ENCODE measurements at places on chromosomes 7 and 10.

GRCh38 chr10:34696423-34696822, 118.7 kb downstream of the PARD3 start:
- peaks cover 7% of the 10 kb centered on the region for H3K4me1 ChIP-seq
- H3K27ac ChIP-seq, result no peak overlapping the region
- no peak overlapping the region for H3K4me3 ChIP-seq
- H3K27me3 ChIP-seq, result peaks cover 6% of the 10 kb centered on the region
- peaks cover 2% of the 10 kb centered on the region for H3K36me3 ChIP-seq
- no peak for DNase-seq

DNA sequence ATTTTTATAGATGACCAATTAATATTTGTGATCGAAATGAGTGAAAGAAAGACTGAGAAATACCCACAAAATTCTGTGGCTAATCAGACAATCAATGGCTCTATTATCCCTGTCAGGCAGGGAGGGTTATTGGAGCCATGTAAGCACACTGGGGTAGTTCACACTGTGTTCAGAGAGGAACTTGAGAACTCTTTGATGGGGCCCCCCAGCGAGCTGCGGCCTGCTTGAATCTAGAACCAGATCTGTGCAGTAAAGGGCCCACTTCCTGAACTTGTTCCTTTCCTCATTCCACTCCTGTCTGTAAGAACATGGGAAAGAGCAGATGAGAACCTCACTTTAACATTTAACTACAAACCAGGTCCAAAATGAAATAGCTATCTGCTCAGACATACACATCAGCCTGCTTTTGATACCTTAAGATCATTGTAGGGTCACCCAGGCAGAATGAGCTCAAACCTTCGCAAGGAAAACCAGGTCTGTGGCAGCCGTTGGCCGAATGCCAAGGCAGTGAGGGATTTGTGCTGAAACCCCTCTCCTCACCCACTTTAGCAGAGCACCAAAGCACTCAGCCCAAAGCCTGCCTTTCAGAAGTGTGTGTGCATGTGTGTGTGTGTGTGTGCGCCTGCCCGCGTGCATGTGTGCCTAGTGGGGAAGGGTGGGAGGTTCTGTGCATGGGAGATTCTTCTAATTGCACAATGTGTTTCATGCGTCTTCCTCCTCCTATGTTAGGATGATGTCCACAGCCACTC, 365.6 kb upstream of the MGMT start:
- no peaks in the 10 kb centered on the region for H3K36me3 ChIP-seq
- H3K4me1 ChIP-seq, result no peaks in the 10 kb centered on the region
- no peak overlapping the region for H3K27ac ChIP-seq
- no peak for DNase-seq
- no peaks in the 10 kb centered on the region for H3K27me3 ChIP-seq
- H3K4me3 ChIP-seq, result no peak overlapping the region

- H3K27ac ChIP-seq, result no peak overlapping the region
- no peak for DNase-seq
- H3K4me1 ChIP-seq, result no peaks in the 10 kb centered on the region
- no peaks in the 10 kb centered on the region for H3K36me3 ChIP-seq
- H3K27me3 ChIP-seq, result no peaks in the 10 kb centered on the region
Measured at GRCh38 chr7:109844362-109844761, 1246.6 kb upstream of the LRRN3 start.

GRCh38 chr7:127035203-127035849, 217.4 kb downstream of the GRM8 start:
- peaks cover 17% of the 10 kb centered on the region for H3K27me3 ChIP-seq
- no peak overlapping the region for H3K27ac ChIP-seq
- H3K4me1 ChIP-seq, result no peaks in the 10 kb centered on the region
- H3K36me3 ChIP-seq, result no peaks in the 10 kb centered on the region
- no peak for DNase-seq

GRCh38 chr10:88672041-88672440, 7.8 kb downstream of the LIPF start:
- H3K27ac ChIP-seq, result no peak overlapping the region
- peaks cover 9% of the 10 kb centered on the region for H3K4me1 ChIP-seq
- H3K27me3 ChIP-seq, result peaks cover 7% of the 10 kb centered on the region
- no peak for DNase-seq

DNA sequence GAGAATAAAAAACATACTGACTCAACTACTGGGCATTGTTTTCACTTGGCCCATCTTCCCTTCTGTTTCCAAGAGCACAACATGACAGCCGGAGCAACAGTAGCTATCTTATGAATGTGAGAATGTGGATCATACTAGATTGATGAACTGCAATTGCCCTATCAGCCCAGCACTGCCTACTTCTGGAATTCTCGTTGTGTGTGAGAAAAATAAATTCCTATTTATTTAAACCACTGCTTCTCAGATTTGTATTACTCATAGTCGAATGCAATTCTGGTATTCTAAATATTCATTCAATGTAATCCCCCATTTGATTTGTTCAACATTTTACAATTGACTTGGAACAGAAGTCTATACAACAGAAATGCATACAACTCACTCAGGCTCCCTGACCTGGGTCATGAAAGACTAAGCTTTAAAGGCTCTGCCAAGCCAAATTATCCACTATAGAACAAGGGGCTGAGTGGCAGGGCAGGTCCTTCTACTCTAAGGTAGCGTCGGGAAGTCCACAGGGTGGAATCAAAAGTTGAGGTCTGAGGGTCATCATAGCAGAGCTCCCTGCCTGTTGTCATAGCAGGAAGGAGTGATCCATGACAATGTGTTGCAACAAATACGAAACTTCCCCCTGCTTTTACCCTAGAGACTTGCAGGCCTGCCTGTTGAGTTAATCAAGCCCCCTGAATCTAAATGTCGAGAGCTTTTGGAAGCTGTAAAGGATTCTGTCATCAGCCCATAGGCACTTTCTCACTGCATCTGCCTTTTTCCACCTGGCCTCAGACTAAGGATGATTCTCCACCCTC, 12.4 kb upstream of the JAZF1 start:
- no peak overlapping the region for H3K27ac ChIP-seq
- peaks cover 60% of the 10 kb centered on the region for H3K27me3 ChIP-seq
- DNase-seq, result no peak
- peaks cover 2% of the 10 kb centered on the region for H3K36me3 ChIP-seq

DNA sequence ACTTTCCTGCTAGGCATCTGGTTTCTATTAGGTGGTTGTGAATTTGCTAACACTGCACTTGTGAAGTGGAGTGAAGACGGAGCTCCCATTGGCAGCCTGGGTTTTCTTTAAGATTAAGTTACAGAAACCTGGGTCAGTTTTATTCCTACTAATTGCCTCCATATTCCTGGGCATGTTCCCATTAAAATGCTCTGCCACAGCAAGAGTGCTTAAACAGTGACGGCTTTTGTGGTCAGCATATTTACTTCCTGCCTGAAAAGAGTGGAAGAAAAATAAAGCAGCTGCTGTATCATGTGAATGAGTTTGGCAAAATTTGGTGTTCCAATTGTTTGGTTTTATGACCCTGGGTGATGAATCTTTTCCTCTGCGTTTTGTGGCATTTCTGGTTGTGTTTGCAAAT, 96.9 kb upstream of the PLXDC2 start:
- no peak overlapping the region for H3K4me3 ChIP-seq
- no peak for DNase-seq
- H3K27me3 ChIP-seq, result no peaks in the 10 kb centered on the region
- H3K27ac ChIP-seq, result no peak overlapping the region

GRCh38 chr10:97097084-97097433, 88.7 kb downstream of the SLIT1 start:
- H3K4me1 ChIP-seq, result peaks cover 3% of the 10 kb centered on the region
- no peak for DNase-seq
- no peak overlapping the region for H3K27ac ChIP-seq
- H3K27me3 ChIP-seq, result peaks cover 52% of the 10 kb centered on the region

DNA sequence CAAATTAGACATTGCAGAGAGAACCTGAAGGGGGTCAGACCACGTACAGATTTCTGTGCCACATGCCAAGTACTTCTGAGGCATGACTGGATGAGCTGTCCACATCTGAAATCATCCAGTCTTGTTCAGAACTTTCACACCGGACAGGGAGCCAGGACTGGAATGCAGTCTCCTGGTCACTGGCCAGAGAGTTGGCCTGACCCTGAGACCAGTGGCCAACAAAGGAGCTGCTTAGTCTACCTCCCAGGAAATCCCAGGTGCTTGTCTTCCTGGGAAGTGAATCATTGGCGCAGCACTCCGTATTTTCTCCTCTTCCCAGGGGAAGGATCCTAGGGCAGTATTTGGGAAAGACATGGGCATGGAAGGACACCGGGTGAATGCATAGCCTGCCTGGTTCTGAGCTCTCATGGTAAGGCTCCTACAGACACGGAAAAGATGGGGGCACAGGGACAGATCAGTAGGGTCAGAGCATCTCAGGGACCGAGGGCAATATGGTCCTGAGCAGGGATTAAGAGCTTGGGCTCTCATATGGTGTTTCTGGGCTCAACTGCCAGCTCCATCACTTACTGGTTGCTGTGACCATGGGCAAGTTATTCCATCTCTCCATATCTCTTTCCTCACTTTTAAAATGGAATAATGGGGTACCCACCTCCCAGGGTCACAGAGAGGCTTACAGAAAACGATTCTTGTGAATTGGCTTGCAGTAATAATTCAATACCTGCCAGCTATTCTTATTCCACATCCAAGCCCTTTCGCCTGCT, 1.3 kb upstream of the SCD start:
- peak overlapping the region; percentile 90 for H3K4me3 ChIP-seq
- no peak for DNase-seq
- H3K36me3 ChIP-seq, result no peaks in the 10 kb centered on the region
- no peak overlapping the region for H3K27ac ChIP-seq
- peaks cover 14% of the 10 kb centered on the region for H3K27me3 ChIP-seq
- H3K4me1 ChIP-seq, result peaks cover 16% of the 10 kb centered on the region

GRCh38 chr7:70571961-70572360, 560.0 kb upstream of the GALNT17 start:
- H3K27me3 ChIP-seq, result no peaks in the 10 kb centered on the region
- H3K36me3 ChIP-seq, result no peaks in the 10 kb centered on the region
- H3K27ac ChIP-seq, result no peak overlapping the region
- no peaks in the 10 kb centered on the region for H3K4me1 ChIP-seq
- no peak for DNase-seq

DNA sequence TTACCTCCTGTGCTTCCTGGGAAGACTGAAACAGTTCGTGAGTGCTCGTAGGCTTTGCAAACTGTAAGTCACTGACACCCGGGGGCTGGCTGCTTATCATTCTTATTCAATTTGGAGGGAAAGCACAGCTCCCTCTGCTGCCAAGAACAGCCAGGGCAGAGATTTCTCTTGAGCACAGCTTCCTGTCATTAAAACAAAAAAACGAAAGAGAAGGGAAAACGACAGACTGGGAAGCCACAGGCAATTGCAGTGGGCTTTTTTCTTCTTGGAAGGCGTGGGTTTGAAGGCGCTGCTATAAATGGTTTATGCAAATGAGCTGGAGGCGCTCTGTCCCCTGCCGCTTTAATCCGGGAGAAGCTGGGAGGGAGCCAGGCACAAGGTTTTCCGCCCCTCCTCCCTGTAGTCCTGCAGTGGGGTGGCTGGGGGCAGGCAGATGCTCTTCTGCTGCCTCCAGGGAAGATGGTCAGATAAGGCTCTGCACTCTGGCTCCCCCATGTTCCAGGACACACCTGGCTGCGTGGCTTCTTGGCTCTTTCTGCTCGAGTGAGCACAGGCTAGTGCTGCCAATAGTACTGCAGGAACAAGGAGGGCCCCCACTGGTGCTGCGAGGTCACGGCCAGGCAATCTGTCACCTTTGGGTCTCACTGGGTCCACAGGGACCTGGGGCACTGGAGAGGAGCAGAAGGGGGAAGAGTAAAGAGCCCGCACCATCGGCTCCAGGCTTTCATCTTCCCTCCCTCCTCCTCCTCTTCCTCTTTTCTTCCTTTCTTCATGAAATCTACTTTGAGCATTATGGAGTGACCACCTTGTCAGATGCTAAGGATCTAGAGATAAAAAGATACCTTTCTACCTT, 49.5 kb downstream of the NEURL1 start:
- H3K36me3 ChIP-seq, result peaks cover 5% of the 10 kb centered on the region
- H3K27ac ChIP-seq, result peak overlapping the region; percentile 51
- H3K4me3 ChIP-seq, result peak overlapping the region; percentile 87
- no peak for DNase-seq
- H3K4me1 ChIP-seq, result peaks cover 7% of the 10 kb centered on the region

DNA sequence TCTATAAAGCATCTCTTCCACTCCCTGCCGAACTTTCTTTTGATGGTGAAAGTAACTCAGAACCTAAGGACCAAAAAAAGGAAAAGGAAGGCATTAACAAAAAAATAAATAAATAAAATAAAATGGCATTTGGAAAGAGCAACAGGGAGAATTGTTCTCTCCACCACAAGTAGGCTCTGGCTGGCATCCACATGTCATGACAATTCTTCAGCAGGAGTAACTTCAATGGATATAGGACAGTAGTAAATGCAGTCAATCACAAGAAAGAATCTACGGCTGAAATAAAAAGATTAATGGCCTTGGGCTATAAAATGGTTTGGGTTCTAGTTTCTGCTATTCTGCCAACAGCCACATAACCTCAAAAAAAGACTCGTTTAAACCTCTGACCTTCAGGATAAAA, 23.9 kb downstream of the NCAPG2 start:
- no peaks in the 10 kb centered on the region for H3K27me3 ChIP-seq
- H3K36me3 ChIP-seq, result peaks cover 6% of the 10 kb centered on the region
- no peak overlapping the region for H3K27ac ChIP-seq

GRCh38 chr10:84798312-84798711, 469.9 kb downstream of the CCSER2 start:
- H3K27me3 ChIP-seq, result peaks cover 33% of the 10 kb centered on the region
- no peak overlapping the region for H3K27ac ChIP-seq
- no peaks in the 10 kb centered on the region for H3K4me1 ChIP-seq
- peaks cover 2% of the 10 kb centered on the region for H3K36me3 ChIP-seq

- peaks cover 18% of the 10 kb centered on the region for H3K27me3 ChIP-seq
- peaks cover 6% of the 10 kb centered on the region for H3K4me1 ChIP-seq
- H3K4me3 ChIP-seq, result no peak overlapping the region
Measured at GRCh38 chr7:44221231-44221791, 20.5 kb downstream of the YKT6 start.

DNA sequence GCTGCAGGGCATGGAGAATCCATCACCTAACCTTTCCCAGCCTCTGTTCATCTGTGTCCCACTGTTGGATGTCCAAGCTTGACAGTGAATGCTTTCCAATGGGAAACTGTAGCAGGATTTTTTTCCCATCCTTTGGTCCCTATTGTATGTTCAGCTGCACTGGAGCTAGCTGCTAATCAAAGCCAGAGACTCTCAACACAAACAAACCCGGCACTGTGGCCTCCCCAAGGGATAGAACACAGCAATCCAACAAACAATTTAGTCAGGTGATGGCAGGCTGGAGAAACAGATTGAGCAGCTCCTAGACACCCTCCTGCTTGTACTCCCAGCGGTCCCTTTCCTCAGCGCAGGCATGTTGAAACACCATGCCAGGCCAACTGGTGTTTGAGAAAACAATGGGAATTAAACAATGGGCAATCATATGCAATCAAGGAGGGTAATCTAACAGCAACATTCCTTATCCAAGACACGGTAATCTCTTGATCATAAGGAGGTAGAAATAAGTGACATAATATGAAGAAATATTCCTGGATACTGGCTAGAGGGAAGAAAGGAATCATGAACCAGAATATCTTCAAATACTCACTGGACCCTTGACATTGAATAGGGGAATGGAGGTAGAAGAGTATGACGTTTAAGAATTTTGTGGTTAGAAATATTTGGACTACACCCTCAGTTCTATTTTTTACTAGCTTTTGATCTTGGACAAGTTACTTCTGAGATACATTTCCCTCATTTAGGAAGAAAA, 15.0 kb downstream of the PTN start:
- no peak overlapping the region for H3K4me3 ChIP-seq
- DNase-seq, result no peak
- no peaks in the 10 kb centered on the region for H3K4me1 ChIP-seq
- H3K27ac ChIP-seq, result no peak overlapping the region
- H3K36me3 ChIP-seq, result no peaks in the 10 kb centered on the region

All from T-helper 17 cell (primary cell).